ENCODE measurements at places on chromosomes 1 and 21.
A peak's percentile ranks its signal among the peaks of the same experiment; 100 is the strongest.

DNA sequence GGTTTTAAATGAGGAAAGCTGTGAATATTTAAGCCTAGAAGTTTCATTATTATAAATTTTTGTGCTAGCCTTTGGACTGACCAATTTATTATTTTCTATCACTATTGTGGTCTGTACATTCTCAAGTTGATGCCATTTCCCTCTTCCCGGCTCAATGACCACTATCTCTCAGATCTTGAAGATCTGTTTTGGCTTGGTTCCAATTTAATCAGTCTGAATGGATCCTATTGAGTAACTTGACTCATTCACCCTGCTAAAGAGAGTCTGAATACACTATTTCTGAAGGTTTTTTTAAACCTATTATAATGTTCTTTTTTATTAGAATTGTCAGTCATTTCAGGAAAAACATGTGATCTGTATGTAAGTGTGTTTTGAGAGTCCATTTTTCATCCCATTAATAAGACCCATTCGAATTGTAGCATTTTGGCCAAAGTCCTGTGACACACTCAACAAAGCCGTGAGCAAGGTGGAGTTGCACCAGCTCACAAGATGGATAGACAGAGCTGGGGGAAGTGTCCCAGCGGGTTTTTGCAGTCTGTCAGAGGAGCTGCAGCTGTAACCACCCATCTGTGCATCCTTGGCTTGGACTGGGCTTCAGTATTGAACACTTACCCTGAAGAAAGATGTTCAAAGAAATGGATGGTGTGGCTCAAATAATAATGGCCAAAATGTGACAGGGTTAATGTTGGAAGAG lies 145.6 kb downstream of the NFIA start:
- DNase-seq = peak; percentile 78

DNA sequence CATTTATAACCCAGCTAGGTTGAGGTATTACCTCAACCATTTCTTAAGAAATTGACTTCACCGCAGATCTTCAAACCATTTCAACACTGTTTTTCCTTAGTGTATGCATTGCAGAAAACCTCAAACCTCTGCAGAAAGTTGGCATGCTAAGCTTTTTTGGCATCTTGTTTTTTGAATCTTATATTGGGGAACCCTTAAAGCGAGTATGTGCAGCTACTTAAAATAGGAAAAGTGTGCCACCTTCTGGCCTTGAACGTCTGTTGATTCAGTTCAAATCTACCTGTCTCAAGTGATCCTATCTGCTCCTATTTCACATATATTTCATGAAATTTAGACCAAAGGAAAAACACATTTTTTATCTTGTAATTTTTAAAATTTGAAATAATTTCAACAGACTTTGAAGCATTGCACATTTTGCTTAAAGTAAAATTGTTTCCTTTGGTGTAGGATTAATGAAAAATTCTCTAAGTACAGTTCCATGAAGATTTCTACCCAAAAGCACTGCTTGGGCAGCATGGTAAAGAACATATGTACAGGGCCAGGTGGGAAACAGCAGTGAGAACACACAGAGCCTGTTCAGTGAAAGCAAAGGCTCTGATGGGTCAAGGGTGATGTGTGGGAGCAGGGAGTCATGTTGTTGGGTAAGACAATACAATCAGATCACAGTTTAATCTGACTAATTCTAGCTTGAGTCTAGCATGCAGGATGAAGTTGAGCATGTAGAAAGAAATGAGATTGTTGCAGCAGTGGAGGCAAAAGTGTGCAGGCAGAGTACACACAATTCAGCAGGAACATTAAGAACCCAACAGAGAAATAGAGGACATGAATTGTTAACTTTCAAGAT lies 17.2 kb downstream of the HENMT1 start:
- DNase-seq = peak; percentile 78

DNA sequence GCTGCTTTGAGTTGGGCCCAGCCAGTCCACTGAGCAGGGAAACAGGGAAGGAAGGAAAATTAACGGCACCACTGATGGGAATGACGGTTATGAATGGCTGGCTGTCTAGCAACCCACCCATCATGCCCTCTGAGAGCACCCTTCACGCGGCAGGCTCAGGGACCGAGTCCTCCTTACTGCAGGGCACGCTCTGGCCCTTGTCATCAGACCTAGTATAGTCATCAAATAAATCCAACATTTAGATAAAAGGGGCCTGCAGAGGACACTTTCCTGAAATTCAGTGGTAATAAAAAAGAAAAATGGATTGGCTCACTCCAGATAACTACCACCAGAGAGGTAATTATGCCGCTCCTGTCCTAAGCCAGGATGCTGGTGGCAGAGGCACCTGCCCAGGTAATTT lies 509.4 kb downstream of the MATN1 start:
- DNase-seq = no peak

- DNase-seq = peak; percentile 86
Measured at GRCh38 chr1:161382214-161383019, 14.7 kb upstream of the CFAP126 start.

GRCh38 chr1:113930499-113931161 lies 1.5 kb downstream of the HIPK1 start:
- peak; percentile 75 for DNase-seq

GRCh38 chr1:202160377-202160940 lies at the start of gene PTPN7:
PTPN7 (minus strand) TSS chr1:202160602; CDS start chr1:202159402, 1,200 bp downstream.
- DNase-seq = no peak

- DNase-seq = peak; percentile 47
Measured at GRCh38 chr21:34073749-34074282, 438 bp downstream of the MRPS6 start.

DNA sequence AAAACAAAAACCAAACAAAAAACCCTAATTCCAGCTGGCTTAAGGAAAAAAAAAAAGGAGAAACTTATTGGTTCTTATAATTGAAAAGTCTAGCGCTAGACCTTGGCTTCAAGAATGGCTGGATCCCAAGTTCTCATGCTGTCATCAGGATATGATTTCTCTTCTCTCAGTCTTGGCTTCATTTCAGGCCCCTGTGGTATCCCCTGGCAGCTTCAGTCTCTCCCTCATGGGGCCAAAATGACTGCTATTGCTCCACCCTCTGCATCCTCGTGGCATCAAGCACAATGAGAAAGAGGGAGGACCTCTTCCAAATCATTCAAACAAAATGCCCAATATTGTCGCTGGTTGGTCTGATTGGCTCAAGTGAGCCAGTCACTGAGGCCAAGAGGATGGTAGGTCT lies 80.7 kb downstream of the GIPC2 start:
- no peak for DNase-seq

DNA sequence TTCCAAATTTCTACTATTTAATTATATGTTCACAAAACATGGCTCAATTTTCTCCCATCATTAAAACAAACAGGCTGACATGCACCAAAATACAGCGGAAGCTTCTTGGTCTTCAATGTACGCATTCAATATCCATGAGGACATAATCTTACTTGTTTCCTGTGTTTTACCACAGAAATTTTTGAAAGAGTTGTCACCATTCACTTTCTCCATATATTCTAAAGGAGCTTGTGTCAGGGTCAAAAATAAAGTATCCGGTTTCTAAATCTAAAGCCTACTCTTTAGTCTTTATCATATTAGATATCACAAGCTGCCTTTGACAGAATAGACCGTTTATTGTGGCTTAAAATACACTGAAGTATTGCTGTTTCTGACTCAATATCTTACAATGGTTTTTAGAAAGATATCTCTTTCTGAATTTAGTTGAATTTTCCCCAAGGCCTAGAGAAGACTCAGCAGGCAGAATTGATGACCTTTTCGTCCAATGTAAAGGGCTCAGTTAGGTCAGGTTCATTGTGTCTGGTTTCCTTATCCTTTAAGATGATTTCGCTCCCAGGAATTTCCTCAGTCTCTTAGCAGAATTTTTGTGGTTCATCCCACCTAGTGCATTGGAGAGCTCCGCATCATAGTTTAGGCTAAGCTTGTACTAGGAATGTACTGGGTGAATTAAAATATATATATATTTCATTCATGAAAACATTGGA lies 717.2 kb downstream of the NCAM2 start:
- no peak for DNase-seq

- peak; percentile 32 for DNase-seq
Measured at GRCh38 chr21:16407403-16408240, 677.8 kb downstream of the USP25 start.

- DNase-seq = no peak
Measured at GRCh38 chr21:38494703-38495102, 3.6 kb downstream of the ERG start.

DNA sequence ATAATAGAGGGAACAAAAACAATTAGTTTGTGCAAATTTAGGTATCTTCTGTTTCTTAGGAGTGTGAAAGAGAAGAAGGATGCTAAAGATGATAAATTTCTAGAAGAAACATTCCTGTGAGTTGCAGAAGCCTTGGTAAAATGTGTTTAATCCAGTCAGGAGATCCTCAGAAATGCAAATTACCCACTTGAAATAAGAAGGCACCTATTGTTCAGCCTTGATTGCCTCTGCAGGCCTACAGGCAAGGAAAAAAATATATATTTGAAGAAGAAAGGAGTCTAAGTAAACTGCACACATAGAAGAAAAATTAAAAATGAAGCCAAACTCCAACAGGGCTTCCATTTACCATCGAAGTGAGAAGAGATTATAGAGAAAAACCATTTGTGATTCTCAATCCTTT lies 51.0 kb upstream of the LHX8 start:
- no peak for DNase-seq

DNA sequence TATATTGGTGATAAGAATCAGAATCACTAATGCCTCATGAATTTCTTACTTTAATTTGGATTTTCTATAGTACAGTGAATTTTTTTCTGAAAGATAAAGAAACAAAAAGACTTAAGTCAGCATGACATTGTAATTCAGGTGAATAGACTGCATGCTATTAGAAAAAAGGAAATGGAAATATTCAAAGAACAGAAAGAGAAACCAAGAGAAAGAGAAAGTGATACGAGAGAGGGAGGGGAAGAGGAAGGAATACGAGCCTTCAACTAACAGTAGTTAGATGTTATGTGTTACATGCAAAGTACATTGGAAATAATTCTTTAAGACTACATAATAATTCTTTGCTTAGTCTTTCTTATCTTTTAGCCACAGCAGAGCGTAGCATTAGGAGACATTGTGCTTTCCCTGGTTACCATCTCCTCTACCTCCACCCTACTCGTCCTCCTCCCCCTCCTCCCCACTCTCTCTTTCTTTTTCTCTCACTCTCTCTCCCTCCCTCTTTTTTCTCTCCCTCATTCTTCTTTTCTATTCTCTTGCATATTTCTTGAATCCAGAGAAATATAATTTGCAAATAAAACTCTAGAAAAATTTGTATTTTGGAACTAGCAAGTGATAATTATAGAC lies 46.4 kb upstream of the ADGRL4 start:
- no peak for DNase-seq

- DNase-seq = no peak
Measured at GRCh38 chr1:19042675-19043578, 86.5 kb upstream of the IFFO2 start.

- DNase-seq = no peak
Measured at GRCh38 chr1:221925947-221926346, 184.1 kb upstream of the DUSP10 start.

DNA sequence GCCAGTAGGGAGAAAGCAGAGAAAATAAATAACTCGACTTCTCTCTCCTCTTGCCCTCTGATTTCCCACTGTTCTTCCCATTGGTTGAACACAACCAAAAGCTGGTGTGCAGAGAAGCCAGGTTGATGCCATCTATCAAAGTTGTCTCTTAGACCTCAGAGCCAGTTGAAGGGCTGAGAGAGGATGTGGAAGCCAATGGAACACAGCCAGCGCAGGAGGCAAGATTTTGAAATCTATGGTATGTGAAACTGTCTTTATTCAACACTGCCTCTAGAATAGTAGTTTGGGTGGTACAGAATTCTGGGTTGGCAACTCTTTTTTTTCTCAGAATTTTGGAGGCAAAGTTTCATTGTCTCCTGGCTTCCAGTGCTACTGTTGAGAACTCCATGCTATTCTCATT lies 11.3 kb upstream of the SMAP2 start:
- no peak for DNase-seq

DNA sequence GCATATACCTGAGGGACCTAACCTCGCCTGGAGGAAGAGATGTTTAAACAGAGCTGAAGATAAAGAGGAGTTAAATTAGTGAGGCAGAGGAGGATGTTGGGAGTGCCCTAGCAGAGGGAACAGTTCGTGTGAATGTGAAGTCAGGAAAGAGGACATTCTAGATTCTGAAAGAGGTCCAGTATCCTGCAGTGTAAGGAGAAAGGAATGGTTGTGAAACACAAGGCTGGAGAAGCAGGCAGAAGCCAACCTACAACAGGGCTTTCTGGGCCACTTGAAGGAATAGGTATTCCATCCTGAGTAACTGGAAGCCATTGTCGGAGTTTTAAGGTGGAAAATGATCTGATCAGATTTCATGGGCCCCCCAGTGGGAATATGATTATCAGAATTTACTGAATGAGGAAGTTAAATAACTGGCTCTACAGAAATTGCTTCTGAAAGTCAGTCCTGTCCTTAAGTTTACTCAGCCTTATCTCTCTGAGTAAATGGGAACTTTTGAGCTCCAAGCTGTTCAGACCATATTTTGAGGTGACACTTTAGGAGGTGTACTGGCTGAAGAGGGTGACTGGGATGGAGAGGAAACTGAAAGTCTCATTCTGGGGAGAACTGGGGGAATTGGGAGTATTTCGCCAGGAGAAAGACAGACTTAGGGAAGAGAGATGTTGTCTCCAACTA lies 24.4 kb upstream of the FAAH start:
- DNase-seq = no peak

DNA sequence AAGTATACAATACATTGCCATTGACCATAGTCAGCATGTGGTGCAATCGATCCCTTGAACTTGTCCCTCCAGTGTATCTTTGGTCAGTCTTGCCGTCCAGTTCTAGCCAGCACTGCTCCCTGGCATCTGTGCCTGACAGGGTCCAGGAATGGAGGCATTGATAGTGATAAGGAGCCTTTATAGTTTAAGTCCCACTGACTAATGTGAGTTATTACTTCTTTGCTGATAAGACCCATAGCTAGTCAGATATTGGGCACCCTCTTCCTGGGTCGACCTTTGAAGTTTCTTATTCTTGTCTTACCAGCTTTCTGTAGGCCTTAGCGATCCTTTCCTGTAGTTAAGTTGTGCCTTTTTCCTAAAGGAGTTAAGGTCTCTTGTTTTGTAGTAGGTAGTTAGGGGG lies 13.0 kb downstream of the UCK2 start:
- DNase-seq = no peak

DNA sequence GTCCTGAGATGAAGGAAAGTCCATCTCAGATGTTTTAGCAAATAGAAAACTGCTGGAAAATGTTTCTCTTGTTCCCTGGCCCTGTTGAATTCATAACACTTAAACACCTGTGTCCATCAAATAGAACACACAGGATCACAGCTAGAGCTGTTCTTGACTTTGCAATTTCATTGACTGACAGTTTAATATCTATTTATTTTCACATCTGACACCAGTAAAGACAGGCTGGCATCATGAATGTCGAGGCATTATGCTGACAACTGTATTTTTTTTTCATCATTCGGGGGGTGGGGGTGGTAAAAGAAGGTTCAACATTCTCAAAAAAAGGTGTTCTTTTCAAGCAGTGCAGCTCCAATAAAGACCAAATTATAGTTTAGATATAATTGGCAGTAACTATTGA lies 591.2 kb upstream of the PTBP2 start:
- no peak for DNase-seq
